ENCODE measurements at places on chromosomes 7 and 10. TPM values are rescaled to one million over a fixed set of nuclear protein-coding genes. Genes with fewer than 3 reads are reported as not detected.
A peak's percentile ranks its signal among the peaks of the same experiment; 100 is the strongest.

DNA sequence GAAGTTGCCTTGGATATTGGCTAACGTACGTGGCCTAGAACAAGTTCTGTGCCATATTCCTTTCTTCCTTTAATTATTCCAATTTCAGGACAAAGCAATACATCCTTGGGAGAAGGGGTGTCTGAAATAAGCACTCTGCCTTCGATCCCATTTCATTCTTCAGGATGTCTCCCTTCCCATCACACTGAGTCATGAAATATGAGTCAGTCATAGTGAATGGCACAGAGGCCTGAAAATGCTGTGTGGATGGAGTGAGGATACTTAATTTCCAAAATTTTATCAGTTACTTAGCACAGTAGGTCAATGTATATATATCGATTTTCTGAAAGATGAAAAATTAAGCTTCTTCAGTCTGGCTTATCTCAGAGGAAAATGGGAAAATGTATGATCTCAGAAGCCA lies 19.5 kb downstream of the EVX1 start:
- no peaks in the 10 kb centered on the region for H3K36me3 ChIP-seq
- H3K4me3 ChIP-seq = no peak overlapping the region
- no peak overlapping the region for H3K27ac ChIP-seq
- no peak for DNase-seq
- no peaks in the 10 kb centered on the region for H3K4me1 ChIP-seq

DNA sequence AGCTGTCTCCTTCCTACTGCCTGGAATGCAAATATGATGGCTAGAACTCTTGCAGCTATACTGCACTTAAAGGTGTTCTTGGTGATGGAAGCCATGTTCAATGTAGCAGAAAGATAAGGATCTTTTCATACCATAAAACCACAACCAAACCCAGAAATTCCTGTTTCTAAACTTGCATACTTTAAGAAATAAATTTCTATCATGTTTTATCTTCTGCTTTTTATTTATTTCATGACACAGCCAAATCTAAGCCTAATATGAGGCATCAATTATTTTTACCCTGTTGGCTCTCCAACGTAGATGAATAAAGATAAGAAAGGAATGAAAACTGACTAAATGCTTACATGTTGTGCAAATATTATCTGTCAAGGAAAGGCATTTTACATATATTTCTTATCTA lies 224.1 kb downstream of the DOCK4 start:
- no peaks in the 10 kb centered on the region for H3K27me3 ChIP-seq
- H3K27ac ChIP-seq = no peak overlapping the region
- DNase-seq = no peak
- H3K4me1 ChIP-seq = no peaks in the 10 kb centered on the region

DNA sequence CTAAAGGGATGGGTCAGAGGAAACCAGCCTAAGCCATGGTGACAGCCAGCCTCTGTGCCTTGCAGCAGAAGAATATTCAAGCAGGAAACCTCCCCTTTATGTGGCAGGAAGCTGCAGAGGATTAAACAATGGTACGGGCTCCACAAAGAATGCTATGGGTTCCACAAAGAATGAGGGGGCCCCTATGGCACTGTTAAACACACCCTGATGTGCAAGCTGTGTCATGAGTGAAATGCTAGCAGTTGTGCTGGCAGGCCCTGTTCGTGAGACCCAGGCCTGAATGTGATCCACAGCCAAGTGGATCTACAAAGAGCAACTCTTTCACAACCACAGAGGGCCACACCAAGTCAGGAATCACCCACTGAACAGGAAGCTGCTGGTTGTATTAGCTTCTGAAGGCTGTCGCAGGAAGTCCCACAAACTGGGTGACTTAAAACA lies 68.9 kb downstream of the MYOF start:
- DNase-seq = peak; percentile 78
- peaks cover 2% of the 10 kb centered on the region for H3K36me3 ChIP-seq
- peaks cover 27% of the 10 kb centered on the region for H3K4me1 ChIP-seq

DNA sequence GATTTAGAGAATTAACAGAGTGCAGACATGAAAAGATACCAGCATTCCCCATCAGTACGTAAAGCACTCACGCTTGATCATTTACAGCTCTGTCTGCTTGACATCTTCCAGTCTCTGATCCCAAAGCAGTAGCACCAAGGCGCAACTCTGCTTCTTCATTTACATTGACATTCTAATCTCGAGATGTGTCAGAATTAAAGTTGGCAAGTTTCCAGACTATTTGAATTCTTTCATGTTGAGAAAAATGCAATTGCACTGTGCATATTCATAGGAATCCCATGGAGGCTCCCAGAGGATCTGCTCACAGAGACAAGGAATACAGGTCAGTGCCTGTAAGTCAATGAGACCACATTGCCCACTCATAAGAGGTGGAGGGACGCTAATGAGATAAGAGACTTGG lies 183.9 kb downstream of the LRRN3 start:
- peaks cover 2% of the 10 kb centered on the region for H3K36me3 ChIP-seq
- H3K4me1 ChIP-seq = no peaks in the 10 kb centered on the region
- H3K4me3 ChIP-seq = no peak overlapping the region
- no peak overlapping the region for H3K27ac ChIP-seq

DNA sequence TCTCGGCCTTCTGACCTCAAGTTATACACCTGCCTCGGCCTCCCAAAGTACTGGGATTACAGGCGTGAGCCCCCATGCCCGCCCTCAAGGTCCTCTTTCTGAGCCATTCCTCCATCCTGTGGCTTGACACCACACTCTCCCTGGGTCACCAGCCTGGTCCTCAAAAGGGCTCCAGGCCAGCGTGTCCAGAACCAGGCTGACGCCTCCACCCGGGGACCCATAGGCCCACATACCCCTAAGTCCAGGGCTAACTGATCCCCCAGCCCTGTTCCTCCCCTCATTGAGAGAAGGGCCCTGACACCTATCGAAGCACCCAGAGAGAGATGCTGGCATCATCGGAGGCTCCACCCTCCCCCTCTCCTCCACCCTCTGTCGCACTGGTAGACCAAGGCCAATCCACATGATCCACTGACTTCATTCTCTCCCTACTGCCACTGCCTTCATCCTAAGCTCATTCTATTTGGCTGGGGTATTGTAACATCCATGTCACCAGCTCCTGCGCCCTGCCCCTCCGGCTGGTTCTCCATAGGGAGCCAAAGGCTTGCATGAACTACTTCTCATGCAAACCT lies 46.7 kb downstream of the TMEM270 start:
- H3K27ac ChIP-seq = no peak overlapping the region
- no peak overlapping the region for H3K4me3 ChIP-seq
- H3K36me3 ChIP-seq = no peaks in the 10 kb centered on the region
- no peaks in the 10 kb centered on the region for H3K27me3 ChIP-seq
- no peak for DNase-seq
- no peaks in the 10 kb centered on the region for H3K4me1 ChIP-seq

DNA sequence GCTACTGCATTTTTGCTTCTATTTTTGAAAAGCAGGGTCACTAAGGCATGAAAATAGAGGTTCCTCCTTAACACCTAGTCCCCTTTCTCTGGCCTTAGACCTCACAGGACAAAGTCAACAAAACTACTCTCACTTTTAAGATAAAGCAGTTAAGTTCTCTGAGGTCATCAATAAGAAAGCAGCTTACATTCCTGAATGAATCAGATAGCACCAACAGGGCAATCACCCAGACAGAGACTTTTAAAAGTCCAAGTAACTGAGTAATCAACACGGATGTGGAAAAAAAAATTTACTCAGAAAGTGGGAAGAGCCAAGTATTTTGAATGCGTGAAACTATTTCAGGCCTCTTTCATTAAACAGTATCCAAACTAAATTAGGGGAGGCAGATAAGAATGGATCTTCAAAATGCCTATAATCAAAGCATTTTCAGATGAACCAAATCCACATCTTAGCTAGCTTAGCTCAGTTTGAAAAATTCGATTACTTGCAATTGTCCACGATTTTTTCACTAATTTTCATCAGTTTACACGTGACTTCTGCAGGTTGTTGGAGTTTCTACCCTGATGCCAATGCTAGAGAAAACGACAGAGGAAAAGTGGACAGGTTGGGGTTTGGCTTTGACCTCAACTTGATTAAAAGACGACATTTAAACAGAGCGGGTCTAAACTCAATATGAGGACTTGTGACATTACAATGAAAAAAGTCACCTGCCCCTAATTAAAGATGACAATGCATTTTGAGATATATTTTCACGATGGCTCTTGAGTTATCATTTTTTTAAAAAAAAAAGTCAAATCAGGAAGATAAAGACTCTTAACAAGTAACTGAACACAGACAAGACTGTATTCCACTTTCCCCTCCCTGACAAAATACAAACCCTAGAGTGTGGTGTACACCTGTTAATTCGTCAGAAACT lies 1.6 kb downstream of the BEND7 start:
- H3K27ac ChIP-seq = no peak overlapping the region
- no peaks in the 10 kb centered on the region for H3K36me3 ChIP-seq
- peaks cover 3% of the 10 kb centered on the region for H3K4me1 ChIP-seq
- H3K4me3 ChIP-seq = no peak overlapping the region

GRCh38 chr7:44849259-44849884 lies 1.5 kb upstream of the H2AZ2 start:
- no peak for DNase-seq
- H3K27me3 ChIP-seq = no peaks in the 10 kb centered on the region
- peaks cover 11% of the 10 kb centered on the region for H3K36me3 ChIP-seq
- peak overlapping the region; percentile 97 for H3K4me3 ChIP-seq
- peaks cover 34% of the 10 kb centered on the region for H3K4me1 ChIP-seq

DNA sequence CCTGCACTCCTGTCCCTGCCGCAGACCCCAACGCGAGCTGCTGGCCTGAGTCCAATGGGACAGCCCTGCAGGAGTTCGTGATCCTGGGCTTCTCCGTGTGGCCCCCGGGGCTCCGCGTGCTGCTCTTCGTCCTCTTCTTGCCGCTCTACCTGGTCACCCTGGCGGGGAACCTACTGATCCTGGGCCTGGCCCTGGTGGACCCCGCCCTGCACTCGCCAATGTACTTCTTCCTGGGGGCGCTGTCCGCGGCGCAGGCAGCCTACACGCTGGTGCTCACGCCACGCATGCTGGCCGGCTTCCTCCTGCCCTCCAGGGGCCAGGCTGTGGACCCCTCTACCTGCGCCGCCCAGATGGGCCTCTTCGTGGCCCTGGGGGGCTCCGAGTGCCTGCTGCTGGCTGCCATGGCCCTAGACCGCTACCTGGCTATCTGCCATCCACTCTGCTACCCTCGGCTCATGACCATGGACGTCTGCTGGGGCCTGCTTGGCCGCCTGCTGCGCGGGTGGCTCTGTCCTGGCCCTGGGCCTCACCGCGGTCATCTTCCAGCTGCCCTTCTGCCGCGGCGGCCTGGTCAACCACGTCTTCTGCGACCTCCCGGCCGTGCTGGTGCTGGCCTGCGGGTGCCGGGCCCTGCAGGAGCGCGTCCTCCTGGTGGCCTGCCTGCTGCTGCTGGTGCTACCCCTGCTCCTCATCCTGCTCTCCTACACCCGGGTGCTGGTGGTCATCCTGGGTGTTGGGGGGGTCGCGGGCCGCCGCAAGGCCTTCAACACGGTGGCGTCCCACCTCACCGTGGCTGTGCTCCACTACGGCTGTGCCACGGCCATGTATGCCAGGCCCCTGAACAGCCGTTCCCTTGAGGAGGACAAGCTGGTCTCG lies 71.7 kb downstream of the RBAK start:
- no peaks in the 10 kb centered on the region for H3K36me3 ChIP-seq
- DNase-seq = no peak

DNA sequence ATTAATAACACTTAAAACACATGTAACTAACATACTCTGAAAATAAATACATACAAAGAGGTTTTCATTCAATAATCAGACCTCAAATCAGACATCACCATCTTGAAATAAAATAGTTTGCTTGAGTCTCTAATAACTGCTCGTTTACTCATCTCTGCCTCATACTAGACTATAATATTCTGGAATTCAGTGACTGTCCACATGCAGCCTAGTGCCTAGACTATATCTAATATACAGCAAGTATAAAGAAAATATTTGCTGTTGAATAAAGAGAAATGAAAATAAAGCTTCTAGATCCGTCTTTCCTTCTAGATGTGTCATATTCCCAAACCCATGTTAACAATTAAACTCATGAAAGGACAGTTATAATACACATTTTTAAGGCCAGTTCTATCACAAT lies 236.3 kb upstream of the LRRN3 start:
- DNase-seq = no peak
- no peaks in the 10 kb centered on the region for H3K4me1 ChIP-seq
- no peaks in the 10 kb centered on the region for H3K36me3 ChIP-seq

- peaks cover 6% of the 10 kb centered on the region for H3K36me3 ChIP-seq
- DNase-seq = no peak
- H3K4me1 ChIP-seq = peaks cover 4% of the 10 kb centered on the region
- no peak overlapping the region for H3K4me3 ChIP-seq
- no peak overlapping the region for H3K27ac ChIP-seq
Observed at GRCh38 chr7:92602352-92603088, 12.3 kb upstream of the FAM133B start.

DNA sequence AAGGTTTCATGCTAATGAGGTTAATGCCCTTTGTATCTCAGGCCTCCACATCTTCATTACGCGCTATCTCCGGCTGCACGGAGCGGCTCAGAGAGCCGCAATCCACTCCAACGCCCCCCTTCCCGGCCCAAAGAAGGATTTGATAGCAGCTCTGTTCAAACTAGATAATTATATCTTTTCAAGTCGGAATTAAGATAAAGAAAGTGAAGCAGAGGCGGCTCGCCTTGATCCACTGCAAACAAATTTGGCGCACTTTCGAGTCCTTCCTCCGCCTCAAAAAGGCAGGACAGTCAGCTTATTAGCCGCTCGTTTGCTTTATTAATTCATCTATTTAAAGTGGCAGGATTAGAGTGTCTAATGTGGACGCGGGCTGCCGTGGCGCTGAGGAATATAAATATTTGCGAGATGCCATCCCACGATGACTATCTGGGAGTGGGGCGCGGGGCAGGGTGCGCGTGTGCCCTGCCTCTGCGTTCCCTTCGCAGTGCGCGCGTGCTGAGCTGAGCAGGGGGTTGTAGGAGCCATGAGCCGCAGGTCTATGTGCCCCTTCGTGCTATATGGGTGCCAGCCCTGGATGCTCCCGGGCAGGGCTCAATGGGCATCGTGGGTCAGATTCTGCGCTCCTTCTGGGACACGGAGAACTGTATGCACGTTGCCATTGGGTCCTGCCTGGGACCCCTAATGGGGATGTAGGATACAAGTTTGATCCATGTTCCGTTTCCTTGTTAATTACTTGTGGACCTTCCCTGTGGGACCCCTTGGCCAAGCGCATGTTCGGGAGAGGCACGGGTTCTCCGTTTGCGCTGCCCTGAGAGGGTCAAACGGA lies 9.0 kb downstream of the EMX2 start:
- peaks cover 9% of the 10 kb centered on the region for H3K4me1 ChIP-seq
- peak overlapping the region; percentile 49 for H3K27ac ChIP-seq
- H3K4me3 ChIP-seq = no peak overlapping the region
- peaks cover 81% of the 10 kb centered on the region for H3K27me3 ChIP-seq
- no peak for DNase-seq

The ZNF138 gene
- 11.0 TPM for total RNA-seq

The MOGAT3 gene
- total RNA-seq = not detected

The COA1 gene
- total RNA-seq = 73.0 TPM

The ACTR3C gene
- total RNA-seq = 4.0 TPM

Data from activated CD8-positive, alpha-beta memory T cell treated with anti-CD3 and anti-CD28 coated beads, Interleukin-2, amount 10 ng/mL, durations not matched to agents 7 days and 5 days (primary cell).